Panc1 (cell line): ENCODE measurements at places on chromosomes 5 and 9.

DNA sequence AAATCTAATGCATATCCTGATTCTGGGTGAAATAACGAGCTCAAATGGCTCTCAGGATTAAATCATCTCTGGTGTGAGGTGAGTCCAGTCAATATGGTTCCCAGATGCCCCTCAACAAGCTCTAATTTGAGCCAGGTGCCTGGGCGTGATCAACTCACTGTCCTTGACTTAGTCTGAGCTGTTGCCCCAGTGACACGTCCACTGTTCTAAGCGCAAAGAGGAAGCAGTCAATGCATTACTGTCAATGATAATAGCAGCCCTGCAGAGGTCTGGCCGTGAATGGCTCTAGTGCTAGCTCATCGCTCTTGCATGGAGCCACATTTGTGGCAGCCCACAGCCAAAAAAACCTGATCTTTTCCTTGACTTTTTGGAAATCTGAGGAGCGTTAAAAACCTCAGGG lies 128.6 kb upstream of the EFNA5 start:
- no peak for DNase-seq

- DNase-seq, result no peak
These were observed 39.9 kb downstream of the ERP44 start for GRCh38 chr9:100058699-100059579.

- no peak for DNase-seq
These were observed 180.7 kb downstream of the AP3B1 start for GRCh38 chr5:78113689-78114264.

DNA sequence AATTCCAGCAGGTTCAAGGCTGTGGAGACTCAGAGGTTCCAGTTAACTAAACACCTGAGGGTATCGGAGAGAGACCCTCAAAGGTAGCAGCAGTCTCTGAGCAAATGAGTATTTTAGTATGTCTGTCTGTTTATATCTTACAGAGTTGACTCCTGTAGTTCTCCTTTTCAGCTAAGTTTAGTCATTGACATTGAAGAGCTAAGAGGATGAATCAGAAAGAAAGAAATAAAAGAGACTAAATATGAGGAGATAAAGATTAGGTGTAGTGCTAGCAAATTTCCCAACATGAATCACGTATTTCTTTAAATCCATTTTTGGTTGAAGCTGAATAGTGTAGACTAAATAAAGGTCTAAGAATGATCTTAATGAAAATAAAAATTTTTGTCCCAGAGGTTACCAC lies 474.0 kb upstream of the RGMB start:
- no peak for DNase-seq

DNA sequence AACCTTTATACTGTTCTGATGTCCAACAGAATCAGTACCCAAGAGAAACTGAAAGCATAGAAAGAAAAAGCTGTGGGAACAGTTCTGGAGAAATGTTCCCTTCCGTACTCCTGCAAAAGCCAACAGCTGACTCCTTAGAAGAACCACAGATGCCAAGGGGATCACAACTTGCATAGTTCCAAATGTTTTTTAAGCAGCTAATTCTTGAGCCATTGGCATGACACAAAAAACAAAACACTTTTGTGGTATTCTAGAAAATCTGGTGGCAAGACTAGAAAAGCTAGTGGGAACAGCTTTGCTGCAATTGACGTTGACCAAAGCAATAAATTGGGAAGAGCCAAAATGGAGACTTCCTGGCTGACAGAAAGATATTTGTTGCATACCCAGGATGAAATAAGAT lies 189.9 kb downstream of the ARL15 start:
- no peak for DNase-seq

- no peak for DNase-seq
These were observed 132.0 kb downstream of the SEC61B start for GRCh38 chr9:99354104-99354503.

GRCh38 chr9:96522366-96522765 lies 72.4 kb downstream of the HABP4 start:
- no peak for DNase-seq

DNA sequence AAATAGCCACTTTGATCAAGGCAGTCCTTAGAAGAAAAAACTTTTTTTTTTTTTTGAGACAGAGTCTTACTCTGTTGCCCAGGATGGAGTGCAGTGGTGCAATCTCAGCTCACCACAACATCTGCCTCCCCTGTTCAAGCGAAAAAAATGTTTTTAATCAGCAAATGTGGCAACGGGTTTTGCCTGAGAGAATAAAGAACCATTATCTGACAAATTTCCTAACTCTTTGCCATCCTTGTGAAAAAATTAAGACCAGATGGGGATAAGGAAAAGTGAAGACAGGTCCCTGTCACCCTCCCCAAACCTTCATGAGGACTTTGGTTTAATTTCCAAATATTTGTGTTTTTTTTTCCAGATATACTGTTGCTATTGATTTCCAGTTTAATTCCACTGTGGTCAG lies 107.3 kb upstream of the SPOCK1 start:
- DNase-seq, result no peak

DNA sequence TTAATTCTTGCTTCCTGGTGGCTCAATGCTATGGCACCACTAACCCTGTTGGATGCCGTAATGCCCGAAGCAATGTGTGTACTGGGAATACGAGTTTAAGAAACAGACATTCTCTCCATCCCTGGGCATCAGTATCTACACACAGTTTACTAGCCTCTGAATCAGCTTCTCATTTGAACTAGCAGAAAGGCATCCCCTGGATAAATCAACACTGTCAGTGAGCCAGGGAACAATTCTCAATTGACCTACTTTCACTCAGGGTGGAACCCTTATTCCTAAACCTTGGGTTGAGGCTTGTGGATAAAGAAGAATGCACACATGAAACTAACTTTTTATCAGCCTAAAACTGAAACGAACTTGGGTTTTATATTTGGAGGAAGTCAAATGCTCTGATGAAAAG lies 331.0 kb downstream of the GADD45G start:
- DNase-seq, result no peak

GRCh38 chr5:23318166-23318565 lies 189.2 kb upstream of the PRDM9 start:
- DNase-seq, result no peak

DNA sequence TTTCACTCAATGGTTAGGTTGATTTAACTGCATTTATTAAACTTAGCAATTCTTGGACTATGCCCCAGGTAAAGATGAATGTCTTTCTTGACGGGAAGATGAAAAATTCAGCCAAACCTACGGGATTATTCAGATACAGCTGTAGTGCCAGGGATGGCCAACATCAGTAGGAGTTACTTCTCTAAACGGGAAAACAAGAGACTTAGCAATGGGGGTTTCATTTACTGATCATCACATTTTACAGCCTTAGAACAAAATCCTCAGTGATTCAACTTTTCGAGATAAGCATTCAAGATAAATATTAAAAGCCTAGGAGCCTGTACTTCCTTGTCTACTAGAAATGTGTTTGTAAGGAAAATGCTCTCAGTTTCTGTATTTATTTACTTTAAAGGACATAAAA lies 46.1 kb downstream of the S1PR3 start:
- no peak for DNase-seq

DNA sequence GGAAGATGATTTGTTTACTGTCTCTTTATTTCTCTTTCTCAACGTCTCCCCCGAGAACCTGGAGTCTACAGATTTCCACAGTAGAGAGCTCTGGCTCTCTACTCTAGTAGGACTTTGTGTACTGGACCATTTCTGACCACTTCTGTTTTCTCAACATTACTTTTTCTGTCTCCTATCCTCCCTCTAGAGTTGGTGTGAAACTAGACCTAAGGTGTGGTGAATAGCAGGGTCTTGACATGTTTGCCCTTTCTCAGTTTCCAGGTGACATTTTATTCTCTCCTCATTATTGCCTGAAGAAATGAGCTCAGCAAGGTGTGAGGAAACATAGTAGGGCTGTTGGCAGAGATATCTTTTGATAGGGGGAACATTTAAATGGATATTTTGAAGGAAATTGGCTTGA lies 62.1 kb upstream of the IL6ST start:
- DNase-seq, result no peak
